HL-60 (cell line): ENCODE measurements at places on chromosomes 1 and 21.

GRCh38 chr21:29350246-29350779, 51.6 kb downstream of the BACH1 start:
- no peak for DNase-seq

GRCh38 chr1:70528590-70529333, 117.7 kb downstream of the CTH start:
- DNase-seq = peak; percentile 12

DNA sequence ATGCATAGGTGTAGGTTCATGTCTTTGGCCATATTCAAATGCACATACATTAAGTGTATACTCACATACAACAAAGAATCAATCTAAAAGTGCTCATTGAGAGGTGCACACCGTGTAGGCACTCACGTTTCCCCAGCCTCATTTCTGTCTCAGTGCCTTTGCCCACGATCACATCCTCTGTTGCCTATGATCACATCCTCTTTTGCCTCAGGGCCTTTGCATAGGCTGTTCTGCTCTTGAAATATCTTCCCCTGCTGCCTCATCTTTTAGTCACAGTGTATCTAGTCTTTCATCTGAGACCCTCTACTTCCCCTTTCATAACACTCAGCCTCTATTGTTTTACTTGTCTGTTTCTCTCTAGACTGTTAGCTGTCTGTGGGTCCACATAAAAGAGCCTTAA, 69.3 kb downstream of the FOXD2 start:
- DNase-seq = no peak

- DNase-seq = peak; percentile 79
Measured at GRCh38 chr1:97906567-97907241, 14.1 kb downstream of the DPYD start.

DNA sequence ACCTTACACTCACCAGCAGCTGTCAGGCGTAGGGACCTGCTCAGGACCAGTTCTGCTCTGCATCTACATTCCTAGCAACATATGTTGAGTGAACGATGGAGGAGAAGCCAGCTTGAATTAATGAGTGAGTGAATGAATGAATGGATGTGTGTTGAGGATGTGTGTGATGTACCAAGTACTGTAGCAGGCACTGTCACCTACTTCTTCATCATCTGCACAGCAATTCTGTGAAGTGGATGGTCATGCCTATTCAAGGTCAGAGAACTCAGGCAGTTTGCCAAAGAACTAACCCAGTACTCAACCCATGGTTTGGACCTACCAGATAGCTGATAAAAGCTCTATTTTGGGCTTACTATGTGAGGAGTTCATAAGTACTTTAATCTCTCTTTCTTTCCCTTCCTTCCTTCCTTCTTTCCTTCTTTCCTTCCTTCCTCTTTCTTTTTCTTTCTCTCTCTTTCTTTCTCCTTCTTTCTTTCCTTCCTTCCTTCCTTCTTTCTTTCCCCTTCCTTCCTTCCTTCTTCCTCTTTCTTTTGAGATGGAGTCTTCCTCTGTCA, 56.9 kb downstream of the ATP1A1 start:
- no peak for DNase-seq

DNA sequence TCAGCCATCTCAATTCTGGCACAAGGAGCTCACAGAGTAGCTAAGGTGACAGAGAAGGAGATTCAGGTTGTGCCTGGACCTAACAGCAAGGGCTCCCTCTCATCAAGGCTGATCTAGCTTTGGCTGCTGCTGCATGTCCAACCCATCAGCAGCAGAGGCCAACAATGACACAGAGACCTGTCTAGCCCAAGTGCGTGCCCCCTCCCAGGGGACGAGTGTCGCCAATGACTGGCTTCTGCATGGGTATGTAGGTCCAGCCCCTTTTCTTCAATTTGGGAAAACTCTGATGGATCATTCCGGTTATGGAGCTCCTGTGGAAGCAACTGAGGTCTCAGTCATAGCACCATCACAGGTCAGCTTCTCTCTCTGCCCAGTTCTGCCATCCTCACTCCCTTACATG, 83.3 kb downstream of the KCNJ15 start:
- no peak for DNase-seq

- no peak for DNase-seq
Measured at GRCh38 chr1:21174654-21175323, 1.9 kb downstream of the EIF4G3 start.

DNA sequence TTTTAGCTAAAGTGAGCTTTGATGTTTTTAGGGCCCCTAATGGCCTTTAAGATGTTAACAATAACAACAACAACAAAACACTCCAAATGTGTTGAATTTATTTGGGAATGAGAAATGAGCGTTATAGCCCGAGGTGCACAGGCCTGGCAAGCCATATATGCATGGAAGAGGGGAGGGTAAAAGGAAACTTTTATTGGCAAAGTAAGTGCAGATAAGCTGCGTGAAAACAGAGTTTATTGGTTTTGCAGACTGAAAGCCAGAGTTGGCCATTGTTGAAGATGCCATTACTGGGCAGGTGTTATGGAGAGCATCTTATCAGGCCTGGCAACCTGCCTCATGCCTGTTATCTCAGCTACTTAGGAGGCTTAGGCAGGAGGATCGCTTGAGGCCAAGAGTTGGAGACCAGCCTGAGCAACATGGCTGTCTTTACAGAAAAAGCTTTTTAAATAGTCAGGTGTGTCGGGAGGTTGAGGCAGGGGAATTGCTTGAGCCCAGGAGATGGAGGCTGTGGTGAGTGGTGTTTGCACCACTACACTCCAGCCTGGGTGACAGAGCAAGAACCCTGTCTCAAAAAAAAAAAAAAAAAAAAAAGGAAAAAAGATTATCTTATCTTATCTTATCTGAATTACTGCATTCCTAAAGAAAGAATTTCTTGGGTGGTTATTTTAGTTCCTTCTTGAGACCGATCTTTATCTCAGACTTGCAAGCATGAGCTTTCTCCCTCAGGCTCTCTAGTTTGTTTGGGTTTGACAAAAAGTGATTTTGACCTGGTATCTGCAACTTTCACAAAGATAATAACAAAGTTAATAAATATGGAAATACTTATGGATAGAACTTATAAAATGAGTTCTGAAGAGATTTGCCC, 1.7 kb downstream of the PATJ start:
- DNase-seq = no peak

DNA sequence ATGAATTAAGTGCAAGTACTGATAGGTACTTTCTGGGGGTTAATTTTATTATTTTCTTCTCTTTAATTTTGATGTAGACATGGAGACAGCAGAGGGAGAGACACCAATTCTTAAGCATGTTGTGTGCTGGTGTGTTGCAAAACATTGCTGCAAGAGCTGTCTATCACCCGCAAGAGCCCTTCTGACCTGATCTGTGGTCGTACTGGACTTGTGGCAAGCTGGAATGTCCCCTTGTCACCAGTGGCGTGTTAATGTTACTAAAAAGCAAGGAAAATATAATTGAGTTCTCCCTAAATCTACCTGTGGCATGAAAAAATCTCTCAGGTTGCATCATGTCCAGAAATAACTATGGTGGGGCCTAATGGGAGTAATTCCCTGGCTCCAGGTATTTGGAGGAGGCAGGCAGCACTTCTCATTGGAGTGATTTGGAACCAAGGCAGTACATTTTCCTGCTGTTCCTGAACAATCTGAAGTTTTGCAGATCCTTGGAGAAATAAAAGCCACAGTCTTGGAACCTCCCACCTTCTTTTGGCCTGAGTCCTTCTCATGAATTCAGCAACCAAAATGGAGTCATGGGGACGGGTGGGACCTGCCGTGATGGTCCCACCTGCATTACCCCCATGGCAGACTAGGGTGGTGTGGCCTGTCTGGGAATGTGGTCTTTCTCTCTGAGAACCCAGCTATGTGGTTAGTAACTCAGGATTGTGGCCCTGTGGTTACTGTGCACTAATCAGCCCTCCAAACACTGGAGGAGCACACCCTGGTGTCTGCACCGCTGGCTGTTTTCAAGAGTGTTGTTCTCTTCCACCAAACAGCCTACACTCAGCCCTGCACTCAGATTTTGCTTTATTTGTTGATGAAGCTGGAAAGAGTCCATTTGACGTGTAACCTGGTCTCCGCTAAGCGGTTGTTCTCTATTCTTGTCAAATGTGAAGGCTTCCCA, 57.4 kb downstream of the GALNT2 start:
- DNase-seq = no peak

DNA sequence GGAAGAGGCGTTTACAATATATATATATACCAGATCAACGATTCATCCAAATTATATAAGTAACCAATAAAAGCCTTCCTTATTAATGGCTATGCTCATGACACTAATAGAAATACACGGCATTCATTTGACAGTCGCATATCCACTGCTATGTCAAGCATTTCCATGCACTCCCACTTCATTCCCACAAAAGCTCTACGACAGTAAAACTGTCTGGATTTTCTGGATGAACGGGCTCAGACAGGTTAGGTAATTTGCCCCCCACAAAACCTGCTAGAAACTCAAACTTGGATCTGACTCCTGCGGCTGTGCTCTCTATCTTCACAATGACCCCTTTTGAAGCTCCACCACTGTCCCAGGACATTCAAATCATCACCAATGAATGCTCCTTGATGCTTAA, 11.4 kb downstream of the DNAJC11 start:
- no peak for DNase-seq
